Activated naive CD4-positive, alpha-beta T cell treated with anti-CD3 and anti-CD28 coated beads for 36 hours (primary cell): ENCODE measurements at places on chromosomes 7 and 10. TPM values are rescaled to one million over a fixed set of nuclear protein-coding genes. Genes with fewer than 3 reads are reported as not detected.

Gene SFTPA1
- not detected for total RNA-seq

- no peak overlapping the region for H3K4me3 ChIP-seq
- H3K36me3 ChIP-seq = no peaks in the 10 kb centered on the region
- DNase-seq = no peak
- peaks cover 33% of the 10 kb centered on the region for H3K4me1 ChIP-seq
These were observed 8.5 kb upstream of the ARID5B start for GRCh38 chr10:61892961-61893360.

Gene TMEM176A
- total RNA-seq = not detected

DNA sequence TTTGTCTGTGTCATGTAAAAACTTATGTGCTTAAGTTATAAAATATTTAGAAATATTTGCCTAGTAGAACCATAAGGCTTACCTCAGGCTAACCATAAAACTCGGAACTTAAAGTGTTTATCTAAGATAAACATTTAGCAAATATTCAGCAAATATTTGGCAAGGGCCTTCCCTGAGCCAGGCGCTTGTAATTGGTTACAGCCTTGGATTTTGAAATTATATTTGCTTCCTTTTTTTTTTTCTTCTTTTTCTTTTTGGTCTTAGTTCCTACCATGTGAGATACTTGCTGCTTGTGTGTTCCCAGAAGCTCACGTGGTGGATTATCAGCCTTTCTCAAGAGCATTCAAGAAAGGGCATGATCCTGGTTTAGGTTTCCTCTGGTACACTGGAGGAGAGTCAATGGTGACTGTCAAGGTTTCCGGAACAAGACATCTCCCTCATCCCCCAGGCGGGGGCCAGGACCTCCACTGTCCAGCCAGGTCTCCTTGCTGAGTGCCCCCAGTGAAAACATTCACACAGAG lies 5.2 kb upstream of the BRI3 start:
- H3K27ac ChIP-seq = no peak overlapping the region
- no peak overlapping the region for H3K4me3 ChIP-seq
- peaks cover 4% of the 10 kb centered on the region for H3K4me1 ChIP-seq
- H3K27me3 ChIP-seq = no peaks in the 10 kb centered on the region
- H3K36me3 ChIP-seq = no peaks in the 10 kb centered on the region

DNA sequence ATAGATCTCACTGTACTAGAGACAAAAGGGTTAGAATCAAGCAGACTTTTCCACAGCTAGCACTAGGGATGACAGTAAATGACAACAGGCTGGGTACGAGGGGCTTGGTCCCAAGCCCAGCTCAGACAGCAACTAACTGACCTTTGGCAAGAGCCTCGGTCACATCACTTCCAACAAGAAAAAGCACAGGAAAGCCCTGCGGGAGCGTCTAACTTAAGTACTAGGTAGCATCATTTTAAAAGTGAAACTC lies 22.8 kb downstream of the CALML3 start:
- no peak overlapping the region for H3K27ac ChIP-seq
- peaks cover 21% of the 10 kb centered on the region for H3K4me1 ChIP-seq
- H3K4me3 ChIP-seq = no peak overlapping the region
- H3K36me3 ChIP-seq = no peaks in the 10 kb centered on the region
- no peaks in the 10 kb centered on the region for H3K27me3 ChIP-seq

DNA sequence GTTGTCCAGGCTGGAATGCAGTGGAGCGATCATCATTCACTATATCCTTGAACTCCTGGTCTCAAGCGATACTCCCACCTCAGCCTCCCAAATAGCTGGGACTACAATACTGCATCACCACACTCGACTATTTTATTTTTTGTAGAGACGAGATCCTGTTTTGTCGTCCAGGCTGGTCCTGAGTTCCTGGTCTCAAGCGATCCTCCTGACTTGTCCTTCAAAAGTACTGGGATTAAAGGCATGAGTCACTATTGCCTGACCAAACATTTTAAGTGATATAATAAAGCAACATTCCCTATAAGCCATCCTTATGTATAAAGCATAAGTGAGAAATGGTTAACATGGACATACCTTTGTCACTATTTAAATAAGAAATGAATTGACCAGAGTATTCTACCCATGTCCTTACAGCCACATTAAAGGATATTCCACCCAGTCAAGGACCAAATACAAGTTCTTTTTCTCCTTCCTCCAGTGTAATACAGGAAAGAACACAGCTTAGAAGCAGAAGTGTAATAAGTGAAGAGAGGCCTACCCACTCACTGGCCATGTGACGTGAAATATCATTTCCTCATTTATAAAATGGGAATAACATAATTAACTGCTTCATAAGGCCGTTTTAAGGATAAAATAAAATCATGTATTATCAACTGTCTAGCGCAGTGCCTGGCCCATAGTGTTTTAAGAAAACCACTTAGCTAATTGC lies 82.0 kb downstream of the DOCK4 start:
- no peak overlapping the region for H3K4me3 ChIP-seq
- no peaks in the 10 kb centered on the region for H3K4me1 ChIP-seq
- H3K36me3 ChIP-seq = no peaks in the 10 kb centered on the region
- peaks cover 2% of the 10 kb centered on the region for H3K27me3 ChIP-seq

DNA sequence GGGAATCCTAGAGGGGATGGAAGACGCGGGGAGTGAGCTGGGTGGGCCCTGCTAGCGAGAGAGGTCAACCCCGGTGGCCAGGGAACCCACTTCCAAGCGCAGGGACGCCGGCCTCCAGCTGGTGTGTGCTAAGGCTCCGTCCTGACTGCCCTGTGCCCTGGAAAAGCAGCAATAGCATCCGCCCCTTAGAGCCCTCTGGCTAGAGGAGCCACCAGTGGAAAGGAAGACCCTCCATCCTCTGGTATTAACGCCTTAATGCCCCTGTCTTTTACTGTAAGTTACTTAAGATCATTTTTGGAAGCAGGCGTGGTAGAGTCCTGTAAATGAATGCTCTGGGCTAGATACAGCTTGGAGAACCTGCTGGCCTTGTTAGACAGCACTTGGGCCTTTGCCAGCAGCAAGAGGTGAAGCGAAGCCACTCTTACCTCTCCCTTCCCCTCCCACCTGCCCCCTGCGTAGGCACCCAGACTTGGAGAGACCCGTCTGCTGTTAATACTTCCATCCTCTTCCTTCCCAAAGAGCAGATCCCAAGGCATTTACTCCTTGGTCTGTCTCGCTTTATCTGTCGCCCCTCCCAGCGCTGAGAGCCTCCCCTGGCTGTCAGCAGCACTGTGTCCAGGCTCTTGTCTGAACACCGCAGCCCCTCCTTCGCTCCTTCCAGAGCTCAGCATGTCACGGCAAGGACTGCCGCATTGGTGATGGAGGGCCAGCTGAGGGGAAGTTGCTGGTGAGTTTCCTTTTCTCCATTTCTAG lies 4.6 kb downstream of the REPIN1 start:
- peak; percentile 3 for DNase-seq
- H3K36me3 ChIP-seq = peaks cover 12% of the 10 kb centered on the region
- no peaks in the 10 kb centered on the region for H3K27me3 ChIP-seq
- no peak overlapping the region for H3K4me3 ChIP-seq
- no peak overlapping the region for H3K27ac ChIP-seq

DNA sequence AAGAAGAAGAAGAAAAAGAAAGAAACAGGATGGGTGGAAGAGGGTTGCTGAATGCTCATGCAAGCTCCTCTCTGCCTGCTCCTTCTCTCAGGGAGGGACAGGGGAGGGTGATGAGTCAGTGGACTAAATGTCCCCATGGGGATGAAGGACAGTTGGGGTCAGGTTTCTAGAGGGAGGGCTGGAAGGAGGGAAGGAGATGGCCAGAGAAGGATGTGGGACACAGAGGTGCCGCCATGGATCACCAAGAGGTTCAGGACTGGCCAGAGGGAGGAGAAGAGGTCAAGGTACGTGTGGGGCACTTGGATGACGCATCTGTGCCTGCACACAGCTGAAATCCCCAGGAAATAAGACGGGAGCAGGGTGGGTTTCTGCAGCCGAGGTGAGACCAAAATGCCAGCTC lies 88.9 kb upstream of the GTF2I start:
- no peaks in the 10 kb centered on the region for H3K27me3 ChIP-seq
- H3K27ac ChIP-seq = no peak overlapping the region
- no peaks in the 10 kb centered on the region for H3K36me3 ChIP-seq
- no peak overlapping the region for H3K4me3 ChIP-seq
- peaks cover 5% of the 10 kb centered on the region for H3K4me1 ChIP-seq
- no peak for DNase-seq

Gene STEAP4
- total RNA-seq = not detected

- H3K36me3 ChIP-seq = no peaks in the 10 kb centered on the region
- no peaks in the 10 kb centered on the region for H3K27me3 ChIP-seq
- peaks cover 2% of the 10 kb centered on the region for H3K4me1 ChIP-seq
- H3K27ac ChIP-seq = no peak overlapping the region
These were observed 15.8 kb upstream of the TMEM236 start for GRCh38 chr10:17736223-17736622.

Gene SDK1
- total RNA-seq = 2.0 TPM

- H3K27me3 ChIP-seq = no peaks in the 10 kb centered on the region
- no peak overlapping the region for H3K4me3 ChIP-seq
- DNase-seq = no peak
- H3K27ac ChIP-seq = no peak overlapping the region
- H3K4me1 ChIP-seq = no peaks in the 10 kb centered on the region
- H3K36me3 ChIP-seq = no peaks in the 10 kb centered on the region
These were observed 39.0 kb upstream of the SORBS1 start for GRCh38 chr10:95600158-95600557.

- no peaks in the 10 kb centered on the region for H3K27me3 ChIP-seq
- no peak overlapping the region for H3K4me3 ChIP-seq
- H3K27ac ChIP-seq = no peak overlapping the region
These were observed 78.5 kb downstream of the TRIM24 start for GRCh38 chr7:138538518-138538917.

- H3K27ac ChIP-seq = no peak overlapping the region
- H3K4me1 ChIP-seq = no peaks in the 10 kb centered on the region
These were observed 1097.3 kb downstream of the KCNMA1 start for GRCh38 chr10:76540331-76540730.

- no peak overlapping the region for H3K27ac ChIP-seq
- peaks cover 7% of the 10 kb centered on the region for H3K27me3 ChIP-seq
- H3K4me1 ChIP-seq = no peaks in the 10 kb centered on the region
- DNase-seq = no peak
- H3K4me3 ChIP-seq = no peak overlapping the region
These were observed 341.3 kb downstream of the ARL4A start for GRCh38 chr7:13028825-13029099.

Gene GRB10
- 30.4 TPM for total RNA-seq

- H3K4me3 ChIP-seq = no peak overlapping the region
- no peaks in the 10 kb centered on the region for H3K27me3 ChIP-seq
These were observed 9.0 kb upstream of the COMTD1 start for GRCh38 chr10:75244487-75245353.

Gene HMX3
- total RNA-seq = 0.32 TPM

DNA sequence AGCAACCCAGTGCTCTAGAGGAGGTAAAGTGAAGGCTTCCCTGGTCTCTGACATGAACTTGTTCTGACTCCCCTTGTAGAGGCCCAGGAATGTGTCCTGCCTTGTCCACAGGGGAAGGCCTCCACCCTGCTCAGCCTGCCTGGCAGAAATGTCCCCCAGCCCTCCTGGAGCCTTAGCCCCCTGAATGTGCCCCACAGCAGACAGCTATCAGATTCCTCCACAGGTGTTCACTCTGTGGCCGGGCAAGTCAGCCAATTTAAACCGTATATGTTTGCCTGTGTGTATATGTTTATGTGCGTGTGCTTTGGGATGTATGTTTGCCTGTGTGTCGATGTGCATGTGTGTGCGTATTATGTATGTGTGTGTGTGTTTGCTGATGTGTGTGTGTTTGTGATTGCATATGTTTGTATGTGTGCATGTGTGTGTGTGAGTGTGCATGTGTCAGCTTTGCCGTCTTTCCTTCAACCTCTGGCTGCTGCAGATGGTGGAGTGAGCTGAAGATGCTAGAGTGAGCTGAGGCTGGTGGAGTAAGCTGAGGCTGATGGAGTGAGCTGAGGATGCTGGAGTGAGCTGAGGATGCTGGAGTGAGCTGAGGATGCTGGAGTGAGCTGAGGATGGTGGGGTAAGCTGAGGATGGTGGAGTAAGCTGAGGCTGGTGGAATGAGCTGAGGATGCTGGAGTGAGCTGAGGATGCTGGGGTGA lies 68.9 kb upstream of the ANTXRL start:
- no peak for DNase-seq
- H3K4me1 ChIP-seq = no peaks in the 10 kb centered on the region
- peaks cover 11% of the 10 kb centered on the region for H3K36me3 ChIP-seq
- H3K4me3 ChIP-seq = no peak overlapping the region
- H3K27me3 ChIP-seq = no peaks in the 10 kb centered on the region

- DNase-seq = no peak
- no peak overlapping the region for H3K4me3 ChIP-seq
- no peaks in the 10 kb centered on the region for H3K27me3 ChIP-seq
- H3K27ac ChIP-seq = no peak overlapping the region
These were observed 61.3 kb downstream of the RBM33 start for GRCh38 chr7:155705623-155706360.

DNA sequence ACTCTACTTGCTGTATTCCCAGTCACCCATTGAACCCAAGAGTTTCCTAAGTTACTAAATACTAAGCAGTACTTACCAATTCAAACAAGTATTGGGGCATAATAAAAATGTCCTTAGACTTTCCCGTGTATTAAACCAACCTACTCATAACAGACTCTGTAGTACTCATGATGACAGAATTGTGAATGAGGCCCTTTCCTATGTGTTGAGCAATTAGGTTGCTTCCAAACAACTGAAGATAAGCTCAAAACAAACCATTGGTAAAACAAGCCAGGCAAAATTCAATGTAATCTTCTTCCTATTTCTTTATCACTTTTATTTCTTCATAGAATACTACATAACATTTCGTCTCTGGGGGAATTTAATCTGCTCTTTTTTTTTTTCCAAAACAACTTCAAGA lies 106.5 kb upstream of the ANK3 start:
- H3K4me1 ChIP-seq = peaks cover 5% of the 10 kb centered on the region
- no peaks in the 10 kb centered on the region for H3K27me3 ChIP-seq
- H3K27ac ChIP-seq = no peak overlapping the region
- no peak overlapping the region for H3K4me3 ChIP-seq
- no peaks in the 10 kb centered on the region for H3K36me3 ChIP-seq

DNA sequence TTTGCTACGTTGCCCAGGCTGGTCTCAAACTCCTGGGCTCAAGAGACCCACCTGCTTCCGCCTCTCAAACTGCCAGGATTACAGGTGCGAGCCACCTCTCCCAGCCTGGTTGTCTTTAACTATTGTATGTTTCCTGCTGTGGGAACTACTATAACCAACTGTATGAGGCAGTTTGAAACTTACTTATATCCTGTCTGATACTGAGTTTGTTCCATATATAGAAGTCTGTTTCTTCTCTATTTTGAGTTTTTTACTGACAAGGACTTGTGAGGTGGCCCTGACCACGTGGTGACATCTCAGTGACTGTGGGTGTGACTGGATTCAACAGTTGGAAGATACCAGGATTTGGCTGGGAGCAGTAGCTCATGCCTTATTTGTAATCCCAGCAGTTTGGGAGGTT lies 14.2 kb downstream of the FBH1 start:
- peaks cover 23% of the 10 kb centered on the region for H3K4me1 ChIP-seq
- no peaks in the 10 kb centered on the region for H3K27me3 ChIP-seq
- peak; percentile 54 for DNase-seq
- no peak overlapping the region for H3K4me3 ChIP-seq
